ENCODE measurements at places on chromosomes 16 and 17. TPM values are rescaled to one million over a fixed set of nuclear protein-coding genes. Genes with fewer than 3 reads are reported as not detected.

CRAMP1 gene
- total RNA-seq, result 22.9 TPM

- peak; percentile 71 for DNase-seq
Observed at GRCh38 chr16:58755989-58756649, 22.0 kb upstream of the GOT2 start.

DNA sequence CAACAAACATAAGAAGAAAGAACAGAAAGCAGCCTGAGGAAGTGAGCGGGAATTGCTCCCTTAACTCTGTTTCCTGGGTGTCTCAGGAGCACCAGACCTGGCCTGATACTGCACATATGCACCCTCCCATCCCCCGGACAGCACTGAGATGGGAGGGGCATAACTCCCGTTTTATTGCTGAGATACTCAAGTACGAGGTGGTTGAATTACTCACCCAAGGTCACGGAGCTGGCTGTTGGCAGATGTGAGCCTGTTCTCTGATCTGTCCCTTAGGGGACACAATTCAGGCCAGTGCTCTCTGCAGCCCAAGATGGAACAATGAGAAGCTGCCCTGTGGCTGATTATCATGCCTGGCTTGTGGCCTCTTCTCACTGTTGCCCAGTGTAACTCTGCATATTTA, 9.1 kb upstream of the MED9 start:
- no peak for DNase-seq

- DNase-seq, result no peak
Observed at GRCh38 chr17:17870247-17870646, 33.5 kb upstream of the SREBF1 start.

DNA sequence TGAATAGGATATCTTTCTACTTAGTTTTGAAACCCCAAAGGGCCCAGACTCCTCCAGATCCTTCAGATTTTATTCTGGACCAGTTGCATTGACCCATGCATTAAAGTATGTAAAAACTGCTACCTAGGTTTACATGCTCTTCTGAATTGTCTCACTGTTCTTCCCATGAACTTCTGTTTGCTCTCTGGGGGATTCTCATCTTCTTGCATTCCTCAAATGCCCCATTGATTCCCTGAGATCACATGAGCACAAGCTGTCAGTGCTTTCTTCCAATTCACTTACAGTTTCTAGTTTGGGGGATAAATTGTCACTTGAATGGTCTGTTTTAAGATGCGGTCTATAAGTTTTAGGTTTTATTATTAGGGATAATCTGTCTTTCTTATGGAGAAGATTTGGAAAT, 188.9 kb upstream of the KIF2B start:
- DNase-seq, result no peak

- DNase-seq, result no peak
Observed at GRCh38 chr17:71613996-71614395, 506.8 kb upstream of the SOX9 start.

DNA sequence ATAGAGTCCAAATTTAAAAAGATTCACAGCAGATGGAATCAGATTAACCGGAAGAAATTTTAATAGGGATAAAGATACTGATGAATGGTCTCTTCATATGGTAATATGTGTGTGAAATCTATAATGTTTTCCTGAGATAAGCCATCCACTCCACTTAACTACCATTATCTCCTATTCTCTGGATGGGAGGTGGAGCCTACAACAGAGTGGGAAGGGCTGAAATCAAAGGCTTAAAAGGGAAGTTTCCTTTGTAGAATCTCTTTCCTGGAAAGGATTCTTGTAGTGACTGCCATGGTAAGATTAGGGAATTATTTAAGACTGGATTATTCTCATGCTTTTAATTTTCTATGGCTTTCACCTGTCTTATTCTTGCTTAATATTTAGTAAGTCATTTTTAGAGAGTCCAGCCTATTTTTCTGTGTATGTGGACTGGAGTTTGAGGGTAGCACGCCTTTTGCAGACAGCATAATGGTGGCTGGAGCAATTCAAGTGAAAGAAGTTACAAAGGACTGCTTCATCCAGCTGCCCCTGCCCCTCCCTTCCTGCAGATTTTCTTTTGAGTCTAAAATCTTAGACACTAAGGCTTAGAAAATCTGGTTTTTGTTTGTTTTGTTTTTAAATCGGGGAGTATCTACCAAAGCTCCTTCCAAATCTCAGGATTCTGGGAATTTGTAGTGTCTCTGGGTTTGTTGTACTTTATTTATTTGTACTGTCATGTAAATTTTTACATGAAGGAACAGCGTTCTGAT, 26.5 kb downstream of the KAT7 start:
- no peak for DNase-seq

GRCh38 chr17:44905006-44906000, 6.1 kb upstream of the EFTUD2 start:
- no peak for DNase-seq

DNA sequence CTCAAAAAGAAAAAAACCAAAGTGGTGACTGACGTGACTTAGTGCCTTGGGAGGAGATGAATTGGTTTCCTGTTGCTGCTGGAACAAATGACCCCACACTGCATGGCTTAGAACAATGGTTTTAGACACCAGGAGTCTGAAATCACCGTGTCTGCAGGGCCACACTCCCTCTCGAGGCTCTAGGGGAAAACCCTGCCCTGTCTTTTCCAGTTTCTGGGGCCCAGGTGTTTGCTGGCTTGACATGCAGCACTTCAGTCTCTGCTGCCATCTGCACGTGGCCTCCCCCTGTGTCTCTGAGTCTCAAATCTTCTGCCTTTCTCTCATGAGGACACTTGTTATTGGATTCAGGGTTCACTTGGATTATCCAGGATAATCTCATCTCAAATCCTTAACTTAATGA, 323.8 kb upstream of the TNRC6C start:
- no peak for DNase-seq

DNA sequence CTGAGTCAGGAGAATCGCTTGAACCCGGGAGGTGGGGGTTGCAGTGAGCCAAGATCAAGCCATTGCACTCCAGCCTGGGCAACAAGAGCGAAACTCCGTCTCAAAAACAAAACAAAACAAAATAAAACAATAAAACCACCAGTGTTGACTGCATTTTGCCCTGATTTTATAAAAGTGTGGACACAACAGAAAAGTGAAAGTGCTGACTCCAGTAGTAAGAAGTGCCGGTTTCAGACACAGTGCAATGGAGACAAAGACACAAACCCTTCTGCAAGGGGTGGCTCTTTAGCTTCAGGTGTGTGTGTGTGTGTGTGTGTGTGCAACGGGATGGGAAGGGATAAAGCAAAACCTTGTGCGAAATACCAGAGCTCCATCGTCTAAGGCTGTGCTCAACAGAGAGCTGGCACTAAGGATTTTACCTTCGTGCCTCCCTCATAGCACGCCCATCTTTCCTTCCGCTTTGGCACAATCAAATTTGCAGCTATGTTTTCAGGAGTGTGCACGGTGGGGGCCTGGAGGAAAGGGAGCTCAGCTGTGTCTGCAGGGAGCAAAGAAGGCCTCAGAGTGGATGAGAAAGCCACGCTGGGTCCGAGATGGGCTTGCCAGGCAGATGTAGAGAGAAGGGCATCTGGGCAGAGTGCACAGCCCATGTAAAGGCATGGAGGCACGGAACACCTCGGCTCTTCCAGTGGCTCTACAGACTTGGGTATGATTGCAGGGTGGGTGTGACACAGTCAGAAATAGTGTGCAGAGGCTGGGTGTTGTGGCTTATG, 15.5 kb downstream of the MXRA7 start:
- DNase-seq, result no peak

DNA sequence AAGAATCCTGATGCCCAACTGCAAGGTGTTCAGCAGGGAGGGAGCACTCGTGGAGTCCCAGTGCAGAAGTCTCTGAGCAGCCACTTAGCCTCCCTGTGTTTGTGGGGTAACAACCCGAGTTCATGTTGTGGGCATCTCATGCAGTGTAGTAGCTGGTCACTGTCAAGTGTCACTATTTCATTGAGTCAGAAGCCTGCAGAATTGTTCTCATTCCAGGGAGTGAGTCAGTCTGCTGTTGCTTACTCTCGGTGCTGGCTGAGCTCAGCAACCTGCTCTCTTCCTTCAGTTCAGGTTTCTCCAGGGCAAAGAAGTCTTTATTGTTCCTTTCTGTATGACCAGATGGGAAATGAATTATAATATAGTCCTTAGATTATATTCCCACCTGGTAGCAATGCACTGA, 24.1 kb downstream of the HMOX2 start:
- DNase-seq, result no peak

DNA sequence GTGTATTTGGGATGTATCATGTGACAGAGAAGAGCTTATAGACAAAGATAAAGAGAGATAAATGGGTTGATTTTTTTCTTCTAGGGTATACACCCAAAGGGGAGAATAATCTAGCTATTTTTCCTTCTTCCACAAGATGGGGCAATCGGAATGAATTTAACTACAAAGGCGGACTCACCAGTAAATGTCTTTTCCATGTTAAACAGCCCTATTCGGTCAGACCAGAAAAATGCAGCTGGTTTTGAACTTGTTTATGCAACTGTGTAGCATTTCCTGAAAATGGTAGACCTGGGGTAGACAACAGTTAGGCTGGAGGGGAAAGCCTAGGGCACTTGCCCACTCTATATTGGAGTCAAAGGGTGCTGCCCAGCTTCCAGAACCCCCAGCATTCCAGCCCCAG, 477.1 kb downstream of the TOX3 start:
- DNase-seq, result no peak

DNA sequence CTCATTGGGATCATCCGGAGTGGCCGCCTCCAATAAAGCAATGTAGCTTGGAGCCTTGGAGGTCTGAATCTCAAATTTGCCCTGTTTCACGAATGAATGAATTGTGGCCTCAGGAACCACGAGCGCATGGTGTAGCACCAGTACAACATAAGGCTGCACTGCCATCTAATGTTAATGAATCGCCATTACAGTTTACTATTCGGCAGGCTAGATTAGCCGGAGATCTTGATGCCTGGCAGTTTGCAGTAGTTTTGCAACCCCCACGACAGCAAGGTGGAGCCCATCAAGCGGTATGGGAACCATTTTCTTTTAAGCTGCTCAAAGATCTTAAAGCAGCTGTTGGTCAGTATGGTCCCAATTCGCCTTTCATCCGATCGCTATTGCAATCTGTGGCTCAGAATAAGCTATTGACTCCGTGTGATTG, 18.8 kb downstream of the ALOX15B start:
- DNase-seq, result peak; percentile 35

DNA sequence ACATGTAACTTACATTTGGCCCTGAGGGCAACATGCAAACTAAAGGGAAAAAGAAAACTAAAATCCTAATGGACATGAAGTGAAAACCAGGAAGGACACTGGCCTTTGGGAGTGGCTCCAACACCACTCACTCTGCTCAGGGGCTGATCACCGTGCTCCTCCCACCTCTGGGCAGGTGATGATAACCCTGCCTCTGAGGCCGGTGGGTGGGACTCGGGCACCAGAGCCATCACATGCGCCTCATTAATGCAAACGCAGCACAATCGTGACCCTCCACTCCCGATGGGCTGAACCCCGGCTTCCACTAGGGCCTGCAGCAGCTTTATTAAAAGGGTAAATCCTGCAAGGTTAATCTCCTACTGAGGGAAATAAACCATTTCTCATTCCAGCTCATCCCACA, 4.7 kb downstream of the KLHDC4 start:
- DNase-seq, result no peak
